ENCODE measurements at places on chromosomes 7 and 10.

- no peak for DNase-seq
These were observed 5.6 kb upstream of the PPP1R35 start for GRCh38 chr7:100441641-100442535.

- peak; percentile 4 for DNase-seq
These were observed 1.3 kb upstream of the TAS2R38 start for GRCh38 chr7:141974831-141975230.

- DNase-seq, result no peak
These were observed 78.3 kb upstream of the ATP6V0A4 start for GRCh38 chr7:138876326-138876725.

- DNase-seq, result peak; percentile 44
These were observed 197.5 kb upstream of the CSTF2T start for GRCh38 chr10:51896849-51897248.

DNA sequence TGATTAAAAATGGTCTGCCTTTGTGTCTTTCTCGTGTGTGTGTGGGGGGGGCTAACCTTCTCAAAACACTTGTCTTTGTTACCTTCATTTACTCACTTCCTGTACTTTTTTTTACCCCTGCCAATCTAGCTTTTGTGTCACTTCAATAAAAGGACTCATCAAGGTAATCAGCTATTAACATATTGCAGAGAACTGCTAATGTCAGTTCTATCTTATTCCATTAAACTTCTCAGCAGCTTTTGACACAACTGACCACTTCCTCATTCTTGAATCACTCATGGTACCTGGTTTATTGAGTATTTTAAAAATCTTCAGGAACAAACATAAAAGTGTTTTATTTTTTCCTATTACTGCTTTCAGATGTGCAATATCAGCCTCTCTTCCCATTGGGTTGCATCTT, 59.8 kb downstream of the SLC25A40 start:
- no peak for DNase-seq

- no peak for DNase-seq
These were observed 29.1 kb downstream of the NAPEPLD start for GRCh38 chr7:103119791-103120291.

GRCh38 chr10:111970111-111970510, 213.5 kb downstream of the GPAM start:
- no peak for DNase-seq

DNA sequence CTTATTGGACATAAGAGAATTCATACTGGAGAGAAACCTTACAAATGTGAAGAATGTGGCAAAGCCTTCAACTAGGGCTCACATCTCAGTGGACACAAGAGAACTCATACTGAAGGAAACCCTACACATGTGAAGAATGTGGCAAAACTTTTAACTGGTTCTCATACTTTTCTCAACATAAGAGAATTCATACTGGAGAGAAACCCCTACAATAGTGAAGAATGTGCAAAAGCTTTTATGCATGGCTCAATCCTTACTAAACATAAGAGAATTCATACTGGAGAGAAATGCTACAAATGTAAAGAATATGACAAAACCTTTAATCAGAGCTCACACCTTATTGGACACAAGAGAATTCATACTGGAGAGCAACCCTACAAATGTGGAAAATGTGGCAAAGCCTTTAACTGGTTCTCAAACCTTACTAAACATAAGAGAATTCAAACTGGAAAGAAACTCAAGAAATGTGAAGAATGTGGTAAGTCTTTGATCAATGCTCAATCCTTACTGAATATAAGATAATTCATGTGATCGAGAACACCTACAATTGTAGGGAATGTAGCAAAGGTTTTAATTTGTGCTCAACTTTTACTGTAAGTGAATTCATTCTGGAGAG, 121.8 kb upstream of the ZNF722 start:
- DNase-seq, result no peak

GRCh38 chr7:150934045-150934766, 43.9 kb downstream of the KCNH2 start:
- no peak for DNase-seq

DNA sequence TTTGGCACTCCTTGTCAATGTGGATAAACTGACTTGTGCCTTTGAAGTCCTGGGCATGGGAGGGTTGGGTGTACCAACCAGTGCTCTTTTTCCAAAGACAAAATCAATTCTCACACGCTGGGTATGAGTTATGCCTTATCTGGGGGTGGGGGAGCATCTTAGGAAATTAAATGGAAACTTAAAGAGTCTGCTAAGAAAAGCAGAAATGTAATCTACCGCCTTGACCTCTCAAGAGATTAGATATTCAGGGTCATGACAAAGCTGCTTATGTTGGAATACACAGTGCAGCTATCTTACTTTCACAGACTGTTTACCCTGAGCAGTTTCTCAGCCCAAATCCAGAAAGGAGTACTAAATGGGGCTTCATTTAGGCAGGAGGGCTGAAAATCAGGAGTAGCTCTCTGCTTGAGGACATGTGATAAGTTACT, 2.6 kb downstream of the MEST start:
- no peak for DNase-seq

DNA sequence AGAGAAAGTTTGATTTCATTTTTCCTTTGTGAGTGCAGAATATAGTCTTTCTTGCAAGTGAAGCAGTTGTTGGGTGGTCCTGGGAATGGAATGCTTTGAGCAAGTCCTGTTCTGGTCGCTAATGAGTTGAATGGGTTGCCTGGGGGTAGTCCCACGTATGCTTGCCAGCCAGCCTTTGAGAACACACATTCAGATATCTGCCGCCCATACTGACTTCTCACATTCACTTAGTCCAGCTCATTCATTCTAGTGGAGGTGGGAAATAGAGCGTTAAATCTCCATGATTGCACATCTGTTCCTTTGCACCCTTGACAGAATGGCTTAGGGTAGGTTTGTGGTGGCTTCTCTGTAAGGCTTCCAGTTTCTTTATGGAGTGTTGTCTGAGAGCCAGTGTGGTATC, 256.6 kb downstream of the SORCS3 start:
- DNase-seq, result peak; percentile 85

- DNase-seq, result no peak
These were observed 30.7 kb downstream of the PLCE1 start for GRCh38 chr10:94024407-94024806.

GRCh38 chr7:88522771-88523293, 216.1 kb upstream of the STEAP4 start:
- peak; percentile 76 for DNase-seq

GRCh38 chr7:31860925-31861324, 173.9 kb downstream of the PPP1R17 start:
- no peak for DNase-seq

DNA sequence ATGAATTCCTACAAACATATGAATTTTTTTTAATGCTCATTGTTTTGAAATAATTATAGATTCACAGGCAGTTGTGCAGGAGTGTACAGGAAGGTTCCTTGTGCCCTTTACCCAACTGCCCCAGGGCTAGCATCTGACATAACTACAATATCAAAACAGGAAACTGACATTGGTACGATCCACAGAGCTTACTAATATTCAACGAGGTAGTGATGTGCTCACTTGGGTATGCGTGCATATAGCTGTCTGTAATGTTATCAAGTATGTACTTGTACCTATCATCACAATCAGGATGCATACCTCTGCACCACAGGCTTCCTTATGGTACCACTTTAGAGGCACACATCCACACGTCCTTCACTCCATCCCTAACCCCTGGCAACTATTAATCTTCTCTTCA, 68.3 kb downstream of the BMS1 start:
- DNase-seq, result no peak

DNA sequence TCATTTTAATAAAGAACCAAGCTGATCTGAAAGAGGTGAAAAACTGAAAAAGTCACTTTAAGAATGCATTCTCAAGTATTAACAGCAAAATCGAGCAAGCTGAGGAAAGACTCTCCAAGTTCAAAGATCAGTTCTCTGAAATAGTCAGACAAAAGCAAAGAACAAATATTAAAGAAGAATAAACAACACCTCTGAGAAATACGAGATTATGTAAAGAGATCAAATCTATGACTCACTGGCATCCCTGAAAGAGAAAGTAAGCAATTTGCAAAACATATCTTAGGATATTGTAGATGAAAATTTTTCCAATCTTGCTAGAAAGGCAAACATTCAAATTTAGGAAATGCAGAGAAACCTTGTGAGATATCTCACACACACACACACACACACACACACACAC, 138.4 kb upstream of the HGF start:
- DNase-seq, result no peak

DNA sequence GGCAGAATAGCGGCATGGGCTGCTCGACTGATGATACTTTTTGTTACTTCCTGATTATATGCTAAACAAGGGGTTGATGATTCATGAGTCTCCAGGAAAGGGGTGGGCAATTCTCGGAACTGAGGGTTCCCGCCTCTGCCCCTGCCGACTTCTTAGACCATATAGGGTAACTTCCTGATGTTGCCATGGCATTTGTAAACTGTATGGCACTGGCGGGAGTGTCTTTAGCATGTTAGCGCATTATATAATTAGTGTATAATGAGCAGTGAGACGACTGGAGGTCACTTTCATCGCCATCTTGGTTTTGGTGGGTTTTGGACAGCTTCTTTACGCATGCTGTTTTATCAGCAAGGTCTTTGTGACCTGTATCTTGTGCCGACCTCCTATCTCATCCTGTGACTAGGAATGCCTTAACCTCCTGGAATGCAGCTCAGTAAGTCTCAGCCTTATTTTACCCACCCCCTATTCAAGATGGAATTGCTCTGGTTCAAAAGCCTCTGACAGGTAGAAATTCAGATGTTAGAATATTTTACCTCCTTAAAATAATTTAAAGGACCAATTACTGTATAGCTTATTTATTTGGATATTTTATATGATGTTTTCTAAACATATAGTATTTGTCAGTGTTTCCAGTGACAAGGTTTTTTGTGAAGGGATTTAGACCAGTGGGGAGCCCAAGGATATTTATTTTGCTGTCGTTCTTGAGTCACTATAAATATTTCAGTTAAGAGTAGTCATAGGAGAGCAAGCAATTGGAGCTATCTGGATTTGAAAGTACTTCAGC, 90.1 kb upstream of the PIK3CG start:
- DNase-seq, result no peak

DNA sequence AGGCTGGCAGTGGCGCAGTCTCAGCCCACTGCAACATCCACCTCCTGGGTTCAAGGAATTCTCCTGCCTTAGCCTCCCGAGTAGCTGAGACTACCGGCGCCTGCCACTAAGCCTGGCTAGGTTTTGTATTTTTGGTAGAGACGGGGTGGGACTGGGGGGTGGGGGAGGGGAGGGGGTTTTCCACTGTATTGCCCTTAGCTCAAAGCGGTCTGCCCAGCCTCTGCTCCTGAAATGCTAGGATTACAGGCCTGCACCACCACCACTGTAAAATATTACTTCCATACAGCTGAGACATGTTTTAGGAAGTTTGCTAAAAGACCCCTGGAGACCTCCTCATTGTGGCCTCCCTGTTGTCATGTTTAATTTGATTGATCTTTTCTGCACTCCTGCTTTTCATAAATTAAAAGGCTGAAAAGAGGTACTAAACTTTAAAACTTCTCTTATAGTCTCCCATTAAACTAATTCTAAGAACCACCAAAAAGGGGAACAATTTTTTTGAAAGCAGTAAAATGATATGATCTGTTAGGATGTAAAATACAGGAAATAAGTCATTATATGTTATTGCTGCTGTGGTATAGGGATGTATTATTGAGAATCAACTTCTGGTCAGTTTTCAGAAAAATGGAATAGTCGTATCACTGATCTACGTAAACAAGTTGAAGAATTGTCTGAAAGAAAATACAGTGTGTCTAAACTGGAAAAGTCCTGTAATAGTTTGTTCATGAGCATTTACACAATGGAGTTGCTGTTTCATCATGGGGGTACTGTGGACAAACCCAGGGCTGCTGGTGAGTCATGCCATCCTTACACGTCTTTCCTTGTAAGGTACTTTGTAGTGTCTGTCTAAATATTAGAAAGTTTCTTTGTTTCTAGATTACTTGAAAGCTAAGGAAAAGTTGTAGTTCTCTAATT, 72.9 kb upstream of the TMEM248 start:
- no peak for DNase-seq

DNA sequence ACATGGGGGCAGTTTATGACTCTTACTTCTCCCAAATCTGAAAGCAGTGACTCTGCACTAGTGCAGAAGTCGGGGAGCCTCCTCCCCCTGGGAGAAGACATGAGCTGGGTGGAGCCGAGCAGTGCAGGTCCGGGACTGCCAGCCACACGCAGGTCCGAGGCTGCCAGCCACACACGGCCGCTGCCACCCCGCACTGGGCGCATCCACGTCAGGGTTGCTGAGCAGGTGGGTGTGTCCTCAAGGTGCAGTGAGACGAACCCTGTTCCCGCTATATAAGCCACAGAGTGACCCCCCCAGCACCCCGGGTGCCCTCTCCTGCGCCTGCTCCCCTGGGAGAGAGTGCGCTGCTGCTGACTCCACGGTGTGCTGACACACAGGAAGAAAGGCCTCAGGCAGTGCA, 430.2 kb downstream of the PTPRN2 start:
- no peak for DNase-seq

- DNase-seq, result no peak
These were observed 34.8 kb upstream of the ZMIZ2 start for GRCh38 chr7:44713680-44714335.

DNA sequence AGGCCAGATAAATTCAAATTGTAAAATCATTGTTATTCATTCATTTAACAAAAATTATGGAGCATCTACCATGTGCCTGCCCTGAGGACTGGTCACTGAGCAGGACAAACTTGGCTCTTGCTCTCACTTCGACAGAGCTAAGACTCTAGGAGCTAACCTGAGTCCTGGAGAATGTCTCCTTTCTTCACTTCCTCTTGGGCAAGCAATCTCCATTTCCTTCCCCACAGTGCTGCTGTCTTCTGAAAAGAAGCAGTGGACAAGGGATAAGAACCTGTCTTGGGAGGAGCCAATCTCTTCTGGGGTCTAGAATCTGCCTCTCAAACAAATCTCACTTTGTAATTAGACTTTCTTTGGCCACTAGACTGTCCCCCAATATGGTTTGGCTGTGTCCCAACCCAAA, 76.2 kb upstream of the PLXNA4 start:
- DNase-seq, result no peak

- DNase-seq, result no peak
These were observed 92.8 kb downstream of the CPXM2 start for GRCh38 chr10:123798856-123799255.

DNA sequence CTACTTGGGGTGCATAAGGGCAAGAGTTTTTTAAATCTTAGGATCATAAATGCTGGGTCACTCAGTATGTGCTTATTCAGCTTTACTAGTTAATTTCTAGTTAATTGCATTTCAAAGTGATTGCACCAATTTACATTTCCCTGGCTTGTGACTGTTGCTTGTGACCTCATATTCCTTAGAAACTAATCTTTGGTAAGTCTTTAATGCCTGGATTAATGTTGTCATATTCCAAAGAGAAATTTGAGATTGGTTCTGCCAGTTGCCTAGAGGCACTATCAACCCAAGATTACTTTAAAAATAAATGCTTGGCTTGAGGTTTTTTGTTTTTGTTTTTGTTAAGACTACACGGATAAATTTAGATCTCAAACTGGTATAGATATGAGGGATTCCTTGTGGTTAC, 103.1 kb downstream of the ANK3 start:
- no peak for DNase-seq

Measured in eye (tissue), 1 donor.